ENCODE measurements at places on chromosomes 5 and 9.
A peak's percentile ranks its signal among the peaks of the same experiment; 100 is the strongest.

- no peak for DNase-seq
These were observed 198.6 kb downstream of the TRIO start for GRCh38 chr5:14341571-14342230.

DNA sequence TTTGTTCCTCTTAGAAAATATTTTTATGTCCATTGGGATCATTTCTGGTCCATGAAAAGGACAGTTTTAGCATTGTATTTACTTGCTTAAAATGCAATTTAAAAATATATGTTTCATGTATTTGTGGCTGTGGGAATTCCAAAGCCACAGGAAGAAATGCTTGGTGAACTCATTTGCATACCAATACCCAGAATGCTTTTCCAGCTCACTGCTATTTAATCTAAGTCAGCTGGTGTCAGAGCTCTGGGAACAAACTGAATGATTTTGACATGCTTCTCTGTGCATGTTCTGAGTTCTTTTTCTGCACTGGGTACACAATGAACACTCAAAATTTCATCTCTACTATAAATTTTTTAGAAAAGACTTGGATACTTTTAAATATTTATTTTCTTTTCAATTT lies 482.8 kb upstream of the ARRDC3 start:
- no peak for DNase-seq

- DNase-seq, result peak; percentile 8
These were observed 40.0 kb upstream of the ARSB start for GRCh38 chr5:79025054-79025472.

- DNase-seq, result no peak
These were observed 375.6 kb downstream of the ADGRV1 start for GRCh38 chr5:90934091-90934719.

- DNase-seq, result no peak
These were observed 32.7 kb upstream of the ALDH1B1 start for GRCh38 chr9:38359689-38360385.

- DNase-seq, result peak; percentile 81
These were observed 20.3 kb downstream of the ANXA2R start for GRCh38 chr5:43019614-43020398.

DNA sequence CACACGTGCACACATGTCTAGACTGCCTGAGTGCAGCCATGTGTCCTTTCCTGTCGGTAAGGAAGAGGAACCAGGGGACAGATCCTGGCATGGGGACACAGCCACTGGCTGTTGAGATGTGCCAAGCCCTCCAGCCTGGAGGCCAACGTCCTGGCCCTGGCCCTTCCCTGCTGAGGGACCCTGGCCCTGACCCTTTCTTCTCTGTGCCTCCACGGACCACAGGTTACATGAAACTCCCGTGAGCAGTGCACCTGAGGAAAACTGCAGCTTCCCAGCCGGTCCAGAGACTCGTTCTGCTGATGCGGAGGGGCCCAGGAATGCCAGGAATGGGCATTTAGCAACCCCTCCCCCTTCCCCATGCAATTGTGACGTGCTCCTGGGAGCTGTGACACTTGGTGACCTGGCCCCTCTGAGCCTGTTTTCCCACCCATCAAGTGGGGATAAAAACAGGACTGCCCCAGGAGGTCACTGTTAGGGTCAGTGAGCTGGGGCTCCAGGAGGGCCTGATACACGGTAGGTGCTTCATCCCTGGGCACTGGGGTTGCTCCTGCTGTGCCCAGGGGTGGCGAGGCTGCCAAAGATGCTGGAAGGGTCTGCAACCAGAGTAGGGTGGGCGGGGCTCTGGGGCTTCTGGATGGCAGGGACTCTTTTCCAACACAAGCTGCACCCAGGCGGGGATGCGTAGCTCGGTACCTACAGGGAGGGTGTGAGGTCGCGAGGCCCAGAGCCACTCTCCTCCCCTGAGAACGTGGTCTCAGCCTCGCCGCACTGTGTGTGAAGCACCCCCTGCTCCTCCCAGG lies 151.5 kb downstream of the C9orf50 start:
- DNase-seq, result no peak

- DNase-seq, result no peak
These were observed 55.1 kb downstream of the ZNF354C start for GRCh38 chr5:179115307-179115706.

DNA sequence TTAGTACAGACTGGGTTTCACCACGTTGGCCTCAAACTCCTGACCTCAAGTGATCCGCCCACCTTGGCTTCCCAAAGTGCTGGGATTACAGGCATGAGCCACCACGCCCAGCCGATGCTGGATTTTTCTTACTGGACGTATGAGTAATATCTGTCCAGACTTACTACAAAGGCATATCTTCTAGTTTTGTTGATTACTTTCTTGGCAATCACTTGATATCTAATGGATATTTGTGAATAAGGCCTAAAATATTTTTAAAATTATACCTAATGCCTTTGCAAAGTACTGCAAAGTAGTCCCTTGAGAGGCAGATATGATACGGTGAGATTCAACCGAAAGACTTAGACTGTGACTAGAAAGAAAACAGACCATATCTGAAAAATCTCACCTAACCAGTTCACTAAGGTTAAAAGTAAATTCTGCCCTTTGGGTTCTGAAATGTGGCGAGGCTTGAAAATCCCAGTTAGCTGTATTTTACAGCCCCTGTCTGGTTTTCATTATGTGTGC lies 152.1 kb downstream of the GNAQ start:
- DNase-seq, result no peak

GRCh38 chr5:76422227-76422626 lies 19.1 kb downstream of the IQGAP2 start:
- no peak for DNase-seq

- DNase-seq, result no peak
These were observed 64.8 kb downstream of the SHB start for GRCh38 chr9:38003946-38004808.

- DNase-seq, result peak; percentile 41
These were observed 1.7 kb upstream of the POMT1 start for GRCh38 chr9:131500939-131501541.

DNA sequence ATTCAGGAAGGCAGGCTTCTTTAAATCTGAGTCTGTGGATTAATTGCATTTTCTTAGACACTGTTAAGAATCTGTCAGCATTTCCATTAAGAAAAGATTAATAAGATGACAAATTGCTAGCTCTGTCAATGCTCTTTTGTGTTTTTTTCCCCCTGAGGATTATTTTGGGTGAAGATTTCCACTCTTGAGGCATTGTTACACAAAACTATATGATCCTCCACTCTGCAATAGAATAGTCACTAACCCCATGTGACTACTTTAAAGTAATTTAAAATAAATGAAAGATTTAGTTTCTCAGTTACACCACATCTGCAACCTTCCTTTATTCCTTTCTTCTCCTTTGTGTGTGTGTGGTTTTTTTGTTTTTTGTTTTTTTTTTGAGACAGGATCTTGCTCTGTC lies 82.0 kb downstream of the ACER2 start:
- DNase-seq, result no peak

- no peak for DNase-seq
These were observed 23.0 kb downstream of the FRRS1L start for GRCh38 chr9:109143881-109144562.

DNA sequence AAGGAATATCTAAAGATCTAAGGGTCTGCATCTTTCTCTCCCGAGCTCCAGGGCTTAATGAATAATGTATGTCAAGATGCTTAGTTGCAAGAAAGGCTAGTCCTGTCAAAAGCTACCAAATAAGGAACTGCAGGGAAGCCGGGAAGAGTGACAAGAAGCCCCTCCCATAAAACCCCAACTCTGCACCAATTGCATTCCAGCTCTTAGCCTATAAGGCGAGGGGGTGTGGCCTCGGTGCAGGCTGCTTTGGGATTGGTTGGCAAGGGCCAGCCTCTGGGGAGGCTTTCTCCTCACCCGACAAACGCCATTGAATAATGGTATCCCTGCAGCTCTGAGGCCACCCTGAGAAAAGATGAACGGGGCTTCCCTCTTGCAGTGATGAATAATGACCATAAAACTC lies 416.9 kb downstream of the RAB3C start:
- DNase-seq, result no peak
